GM12878 (cell line): ENCODE measurements at places on chromosomes 5 and 9. TPM values are rescaled to one million over a fixed set of nuclear protein-coding genes. Genes with fewer than 3 reads are reported as not detected.
A peak's percentile ranks its signal among the peaks of the same experiment; 100 is the strongest.

DNA sequence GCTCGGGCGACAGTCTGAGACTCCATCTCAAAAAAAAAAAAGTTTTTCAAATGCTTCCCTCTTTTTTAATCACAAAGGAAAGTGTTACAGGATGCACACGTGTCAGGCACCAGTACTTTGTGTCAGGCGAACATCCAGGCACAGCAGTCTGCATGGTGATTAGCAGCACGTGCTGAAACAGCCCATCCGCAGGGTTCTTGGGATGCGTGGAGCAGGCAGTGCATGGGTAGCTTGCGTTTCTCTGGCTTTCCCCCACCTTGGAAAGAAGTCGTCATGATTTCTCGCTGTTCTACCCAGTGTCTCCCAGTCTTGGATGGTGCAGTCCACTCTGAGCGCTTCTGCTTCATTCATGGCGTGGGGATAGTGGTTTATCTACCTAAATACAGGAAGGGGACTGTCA is 35.4 kb downstream of the GPR107 start:
- no peak for DNase-seq

DNA sequence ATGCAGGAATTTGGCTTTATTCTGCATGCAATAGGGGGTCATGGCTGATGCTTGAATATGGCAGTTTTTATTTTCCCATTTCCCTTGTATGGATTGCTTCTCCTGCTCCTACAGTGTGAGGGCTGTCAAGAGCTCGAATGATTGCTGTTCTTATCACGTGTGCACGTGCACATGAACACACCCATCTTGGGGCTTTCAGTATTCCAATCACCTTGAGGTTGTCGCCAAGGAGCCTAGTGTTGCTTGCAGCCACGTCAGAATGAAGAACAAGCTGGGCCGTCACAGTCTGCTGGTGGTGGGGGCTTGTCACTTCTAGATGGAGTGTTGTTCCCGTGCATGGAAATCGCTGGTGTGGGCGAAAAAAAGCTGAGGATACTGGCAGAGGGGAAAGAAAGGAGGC is 219.4 kb upstream of the GLRA1 start:
- DNase-seq, result no peak

DNA sequence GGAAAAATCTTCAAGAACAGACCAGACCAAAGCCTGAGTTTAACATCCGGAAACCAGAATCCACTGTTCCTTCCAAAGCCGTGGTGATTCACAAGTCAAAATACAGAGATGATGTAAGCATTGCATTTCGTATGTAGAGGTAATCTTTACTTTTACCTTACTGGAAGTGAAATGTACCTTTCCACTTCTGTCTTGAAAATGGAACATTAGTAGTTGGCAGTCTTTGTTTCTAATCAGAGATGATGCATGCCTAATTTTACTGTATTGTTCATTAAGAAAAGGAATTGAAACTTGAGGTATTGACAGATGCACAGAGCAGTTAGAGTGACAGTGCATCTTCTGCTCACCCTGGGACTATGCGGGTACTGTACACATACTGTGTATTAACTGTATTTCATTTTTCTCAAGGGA is 34.6 kb downstream of the HABP4 start:
- DNase-seq, result peak; percentile 56

DNA sequence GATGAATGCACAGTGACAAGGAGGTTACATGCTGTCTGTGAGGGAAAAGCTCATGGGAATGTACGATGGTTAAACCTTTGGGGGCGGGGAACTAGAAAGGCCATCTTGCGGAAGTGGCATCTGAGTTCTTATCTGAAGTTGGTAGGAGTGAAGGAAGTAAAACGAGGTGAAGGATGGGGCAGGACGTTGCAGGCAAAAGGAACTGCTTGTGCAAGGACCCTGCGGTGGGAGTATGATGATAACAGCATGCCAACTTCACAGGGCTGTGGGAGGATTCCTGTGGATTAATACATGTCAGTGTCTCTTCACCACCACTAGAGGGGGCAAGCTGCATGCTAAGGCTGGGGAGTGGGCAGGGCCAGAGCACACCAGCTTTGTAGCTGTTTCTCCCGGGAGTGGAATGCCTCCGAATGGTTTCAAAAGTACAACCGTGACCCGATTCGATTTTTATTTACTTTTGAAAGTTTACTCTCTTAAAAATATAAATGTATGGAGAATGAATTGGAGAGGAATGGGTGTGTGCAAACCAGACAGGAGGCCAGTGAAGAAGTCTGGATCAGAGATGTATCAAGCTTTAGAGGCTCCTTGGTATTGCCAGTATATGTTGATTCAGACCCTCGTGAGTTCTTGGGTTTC is 62.5 kb downstream of the CYFIP2 start:
- DNase-seq, result no peak

- DNase-seq, result no peak
Measured at GRCh38 chr5:107088907-107089306, 581.8 kb downstream of the EFNA5 start.

- DNase-seq, result no peak
Measured at GRCh38 chr5:64509828-64510227, 4.0 kb downstream of the RGS7BP start.

DNA sequence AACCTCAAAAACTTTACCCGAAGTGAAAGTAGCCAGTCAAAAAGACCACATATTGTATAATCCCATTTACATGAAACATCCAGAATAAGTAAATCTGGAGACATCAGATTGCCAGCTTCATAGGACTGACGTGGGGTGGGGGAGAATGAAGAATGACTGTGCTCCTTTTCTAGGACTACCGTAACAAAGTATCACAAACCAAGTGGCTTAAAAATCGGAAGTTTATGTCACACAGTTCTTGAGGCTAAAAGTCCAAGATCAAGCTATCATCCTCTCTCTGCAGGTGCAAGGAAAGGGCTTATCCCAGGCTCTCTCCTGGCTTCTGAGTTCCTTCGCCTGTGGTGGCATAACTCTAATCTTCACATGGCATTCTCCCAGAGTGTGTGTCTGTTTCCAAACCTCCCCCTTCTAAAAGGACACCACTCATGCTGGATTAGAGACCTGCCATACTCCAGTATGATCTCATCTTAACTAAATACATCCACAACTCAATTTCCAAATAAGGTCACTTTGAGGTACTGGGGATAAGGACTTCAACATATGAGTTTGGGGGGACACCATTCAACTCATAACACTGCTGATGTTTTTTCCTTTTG is 25.5 kb downstream of the ADAM19 start:
- DNase-seq, result no peak

GRCh38 chr9:11192993-11193392 is 580.2 kb upstream of the PTPRD start:
- no peak for DNase-seq

DNA sequence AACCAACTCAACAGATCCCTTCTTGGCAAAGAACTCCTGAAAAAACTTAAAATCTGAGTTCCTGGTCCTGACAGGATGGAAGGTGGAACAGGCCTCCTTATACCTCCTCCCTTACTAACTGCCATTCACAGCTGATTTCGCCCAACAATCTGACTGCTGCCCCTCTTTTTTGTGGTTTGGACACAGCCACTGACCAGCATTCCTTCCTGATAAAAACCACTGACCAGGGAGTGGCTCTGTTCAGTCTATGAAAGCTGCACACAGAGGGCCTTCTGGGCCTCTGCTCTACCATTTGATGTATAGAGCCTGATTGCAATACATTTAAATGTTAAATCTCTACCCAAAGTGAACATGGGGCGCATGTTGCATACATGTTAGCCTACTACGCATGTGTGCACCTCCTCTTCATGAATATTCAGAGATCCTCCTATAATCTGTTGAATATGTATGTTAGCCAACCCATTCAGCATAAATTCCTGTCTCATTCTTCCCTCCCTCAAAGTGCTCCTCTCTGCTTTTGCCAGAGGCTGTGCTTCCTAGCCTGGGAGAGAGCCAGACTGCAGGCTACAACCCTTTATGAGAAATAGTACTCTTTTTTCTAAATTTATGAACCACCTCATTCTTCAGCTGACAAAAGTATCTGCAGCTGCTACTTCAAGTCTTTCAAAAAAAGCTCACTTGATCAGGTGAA is 93.7 kb upstream of the MRPS30 start:
- DNase-seq, result no peak

The SHC3 gene
- total RNA-seq, result 0.03 TPM in 1 of 2 replicates, not detected in the other

The ACSL6 gene
- 0.05 TPM in 1 of 2 replicates, not detected in the other for total RNA-seq
